ENCODE measurements at places on chromosomes 7 and 10. TPM values are rescaled to one million over a fixed set of nuclear protein-coding genes. Genes with fewer than 3 reads are reported as not detected.

Gene MKX
- 2.3 TPM for total RNA-seq

Gene GSAP
- 3.7 TPM for total RNA-seq

Gene PTN
- 4.0 TPM for total RNA-seq

Gene NRG3
- 0.24 TPM for total RNA-seq

DNA sequence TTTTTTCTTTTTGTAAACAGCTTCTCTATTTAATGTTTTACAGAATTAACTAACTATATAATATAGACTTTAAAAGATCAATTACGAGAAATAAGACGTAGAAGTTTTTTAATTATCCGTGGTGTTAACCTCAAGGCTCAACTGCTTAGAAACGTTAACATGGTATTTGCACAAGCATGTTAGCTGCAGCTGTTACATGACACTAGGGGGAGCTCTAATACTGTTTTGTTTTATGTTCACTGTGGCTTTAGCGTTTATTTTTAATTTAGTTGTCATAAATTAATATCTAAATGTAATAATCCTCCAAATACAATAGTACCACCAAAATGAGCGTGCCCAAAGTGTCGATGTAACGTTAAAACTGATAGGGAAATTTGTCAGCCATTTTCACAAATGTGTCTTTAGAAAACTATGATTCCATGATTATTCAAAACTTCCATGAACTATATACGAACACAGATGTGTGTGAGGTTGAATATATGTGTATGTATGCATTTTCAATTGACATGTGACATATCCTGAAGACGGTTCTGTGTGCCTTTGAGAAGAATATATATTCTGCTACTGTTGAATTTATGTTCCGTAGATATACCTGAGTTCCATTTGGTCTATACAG lies 828.8 kb upstream of the MBL2 start:
- DNase-seq = no peak

- DNase-seq = no peak
Measured at GRCh38 chr7:13860734-13861133, 128.7 kb downstream of the ETV1 start.

Data from colonic mucosa (tissue), 4 donors.